ENCODE measurements at places on chromosomes 7 and 10. TPM values are rescaled to one million over a fixed set of nuclear protein-coding genes. Genes with fewer than 3 reads are reported as not detected.

The NAT16 gene
- not detected for total RNA-seq

DNA sequence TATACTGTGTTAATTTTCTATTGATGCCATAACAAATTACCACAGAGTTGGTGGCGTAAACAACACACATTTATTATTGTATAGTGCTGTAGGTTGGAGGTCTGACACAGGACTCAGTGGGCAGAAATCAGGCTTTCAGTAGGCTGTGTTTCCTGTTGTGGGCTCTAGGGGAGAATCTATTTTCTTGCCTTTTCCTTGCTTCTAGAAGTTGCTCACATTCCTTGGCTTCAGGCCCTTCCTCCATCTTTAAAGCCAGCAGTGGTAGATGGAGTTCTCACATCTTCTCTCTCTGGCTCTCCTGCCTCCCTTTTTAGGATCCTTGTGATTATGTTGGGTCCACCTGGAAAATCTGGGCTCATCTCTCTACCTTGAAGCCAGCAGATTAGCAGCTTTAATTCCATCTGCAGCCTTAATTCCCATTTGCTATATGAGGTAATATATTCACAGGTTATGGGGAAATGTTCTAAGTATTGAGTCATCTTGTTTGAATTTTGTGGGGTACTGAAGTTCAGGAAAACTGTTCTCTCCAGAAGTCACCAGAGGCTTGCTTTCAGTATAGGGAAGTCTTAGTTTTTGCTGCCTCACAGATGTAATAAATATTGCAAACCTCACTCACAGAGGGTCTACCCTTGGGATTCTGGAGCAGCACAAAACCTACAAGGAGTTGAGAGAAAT, 38.9 kb downstream of the CCNY start:
- H3K4me1 ChIP-seq: peaks cover 69% of the 10 kb centered on the region
- H3K4me3 ChIP-seq: no peak overlapping the region
- no peaks in the 10 kb centered on the region for H3K36me3 ChIP-seq
- DNase-seq: no peak
- no peak overlapping the region for H3K27ac ChIP-seq
- no peaks in the 10 kb centered on the region for H3K27me3 ChIP-seq

- no peak overlapping the region for H3K27ac ChIP-seq
- H3K27me3 ChIP-seq: no peaks in the 10 kb centered on the region
- peaks cover 6% of the 10 kb centered on the region for H3K4me1 ChIP-seq
- no peak for DNase-seq
Measured at GRCh38 chr10:94052866-94053791, 59.4 kb downstream of the PLCE1 start.

GRCh38 chr10:1870491-1870890, 133.2 kb upstream of the ADARB2 start:
- DNase-seq: no peak
- no peak overlapping the region for H3K4me3 ChIP-seq
- H3K4me1 ChIP-seq: no peaks in the 10 kb centered on the region
- no peaks in the 10 kb centered on the region for H3K27me3 ChIP-seq
- no peaks in the 10 kb centered on the region for H3K36me3 ChIP-seq

- no peak overlapping the region for H3K4me3 ChIP-seq
- DNase-seq: no peak
- no peaks in the 10 kb centered on the region for H3K27me3 ChIP-seq
- H3K4me1 ChIP-seq: peaks cover 11% of the 10 kb centered on the region
- no peaks in the 10 kb centered on the region for H3K36me3 ChIP-seq
Measured at GRCh38 chr10:91299999-91300575, 79.6 kb downstream of the PCGF5 start.

DNA sequence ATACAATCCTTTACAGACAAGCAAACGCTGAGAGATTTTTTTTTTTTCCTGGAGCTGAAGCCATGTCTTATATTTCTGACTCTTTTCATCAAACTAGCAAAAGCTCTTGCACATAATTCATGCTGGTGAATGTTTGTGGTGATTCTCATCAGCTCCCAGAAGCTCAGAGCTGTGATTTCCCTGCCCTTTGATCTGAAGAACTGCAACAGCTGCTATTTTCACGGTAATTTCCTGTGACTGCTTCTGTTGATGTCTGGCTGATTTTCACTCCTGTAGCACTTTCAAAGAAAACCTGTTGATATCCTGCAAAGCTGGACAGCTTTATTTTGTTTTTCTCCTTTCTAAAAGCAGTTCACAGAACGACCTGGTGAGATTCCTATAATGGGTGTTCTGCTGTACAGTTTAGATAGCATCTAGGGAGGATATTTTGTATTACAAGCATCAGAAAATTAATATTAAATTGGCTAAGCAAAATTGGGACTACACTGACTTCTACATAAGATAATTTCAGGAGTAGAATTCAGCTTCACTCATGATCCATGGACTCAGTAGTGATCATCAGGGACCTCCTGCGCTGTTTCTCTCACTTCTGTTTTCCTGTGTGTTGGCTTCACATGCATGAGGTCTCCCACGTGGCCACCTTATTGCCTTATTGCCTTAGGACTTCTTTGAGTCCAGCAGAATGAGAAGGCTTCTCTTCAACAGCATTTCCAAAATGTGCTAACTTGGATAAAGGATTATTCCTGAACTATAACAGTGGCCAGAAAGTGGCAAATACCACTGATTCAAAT, 1111.6 kb upstream of the SORCS1 start:
- no peaks in the 10 kb centered on the region for H3K36me3 ChIP-seq
- H3K27me3 ChIP-seq: no peaks in the 10 kb centered on the region
- no peaks in the 10 kb centered on the region for H3K4me1 ChIP-seq
- no peak overlapping the region for H3K27ac ChIP-seq
- H3K4me3 ChIP-seq: no peak overlapping the region

GRCh38 chr7:47534322-47535034, 47.4 kb downstream of the TNS3 start:
- no peaks in the 10 kb centered on the region for H3K36me3 ChIP-seq
- no peak overlapping the region for H3K27ac ChIP-seq
- no peak overlapping the region for H3K4me3 ChIP-seq
- no peaks in the 10 kb centered on the region for H3K27me3 ChIP-seq
- H3K4me1 ChIP-seq: peaks cover 42% of the 10 kb centered on the region

Measured in sigmoid colon (tissue), 7 donors.